ENCODE measurements at places on chromosomes 1 and 21.

DNA sequence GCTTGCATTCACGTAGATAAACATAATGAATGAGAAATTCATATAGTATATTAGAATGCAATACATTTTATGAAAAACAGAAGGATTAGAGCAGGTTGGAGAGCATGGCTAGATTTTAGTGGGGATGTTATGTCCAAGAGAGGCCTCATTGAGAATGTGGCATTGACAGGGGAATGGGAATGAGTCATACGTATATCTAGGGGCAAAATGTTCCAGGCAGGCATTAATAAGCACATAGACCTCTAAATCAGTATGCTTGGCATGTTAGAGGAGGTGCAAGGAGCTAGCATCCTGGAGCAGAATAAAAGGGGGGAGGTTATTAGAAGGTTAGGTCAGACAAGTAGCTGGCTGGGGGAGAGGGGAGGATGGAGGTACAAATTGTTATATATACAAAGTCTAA is 93.0 kb downstream of the USH2A start:
- no peak for DNase-seq

GRCh38 chr1:244672946-244673682 is 20.2 kb downstream of the DESI2 start:
- DNase-seq, result no peak

- no peak for DNase-seq
Observed at GRCh38 chr1:106173101-106173500, 883.4 kb upstream of the PRMT6 start.

DNA sequence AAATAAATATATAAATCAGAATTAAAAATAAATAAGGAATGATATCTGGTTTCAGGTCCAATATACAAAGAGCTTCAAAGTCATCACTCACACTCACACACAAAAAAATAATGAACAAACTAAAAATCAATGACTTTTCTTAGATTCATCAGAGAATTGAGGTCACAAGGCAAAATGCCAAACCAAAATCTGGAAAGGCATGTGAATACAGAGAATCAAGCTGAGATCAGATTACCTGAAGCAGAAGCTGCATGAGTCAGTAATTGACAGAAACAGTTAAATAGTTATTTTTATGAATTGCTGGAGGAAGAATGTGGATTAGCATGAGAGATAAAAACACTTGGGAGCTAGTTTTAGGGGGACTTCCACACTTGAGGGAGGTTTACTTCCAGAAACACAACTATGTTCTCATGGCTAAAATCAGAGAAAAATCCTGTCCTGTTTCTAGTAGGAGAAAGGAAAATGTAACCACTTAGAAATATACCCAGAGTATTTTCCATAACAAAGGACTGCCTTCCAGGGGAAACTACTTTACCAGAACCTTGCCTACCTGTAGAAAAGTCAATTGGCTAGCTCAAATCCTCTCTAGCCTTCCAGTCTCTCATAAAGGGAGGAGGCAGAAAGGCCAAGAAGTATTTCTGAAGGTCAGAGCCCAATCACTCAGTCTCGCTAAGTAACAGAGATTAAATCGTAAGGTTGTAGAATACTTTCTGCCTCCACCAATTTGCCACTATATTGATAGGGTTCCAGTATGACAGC is 536.6 kb upstream of the NR5A2 start:
- peak; percentile 23 for DNase-seq

- no peak for DNase-seq
Observed at GRCh38 chr21:38416791-38417190, 81.5 kb downstream of the ERG start.

DNA sequence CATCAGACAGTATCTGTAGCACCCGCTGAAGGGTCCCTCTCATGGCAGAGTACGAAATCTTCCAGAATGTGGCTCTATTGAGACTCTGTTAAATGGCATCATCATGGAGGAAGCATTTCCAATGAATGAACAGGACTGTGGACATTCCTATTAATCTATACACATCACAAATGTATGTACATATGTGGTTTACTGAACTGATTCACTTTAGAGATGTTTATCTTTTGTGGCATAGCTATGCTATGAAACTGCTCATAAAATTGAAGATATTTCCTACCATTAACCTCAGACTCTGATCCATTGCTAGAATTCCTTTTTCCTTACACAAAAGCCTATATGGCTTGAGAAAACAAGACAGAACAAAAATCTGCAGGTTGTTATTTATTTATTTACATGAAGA is 259.6 kb upstream of the RRP15 start:
- peak; percentile 21 for DNase-seq

- no peak for DNase-seq
Observed at GRCh38 chr1:25770541-25771220, 29.3 kb upstream of the SELENON start.

DNA sequence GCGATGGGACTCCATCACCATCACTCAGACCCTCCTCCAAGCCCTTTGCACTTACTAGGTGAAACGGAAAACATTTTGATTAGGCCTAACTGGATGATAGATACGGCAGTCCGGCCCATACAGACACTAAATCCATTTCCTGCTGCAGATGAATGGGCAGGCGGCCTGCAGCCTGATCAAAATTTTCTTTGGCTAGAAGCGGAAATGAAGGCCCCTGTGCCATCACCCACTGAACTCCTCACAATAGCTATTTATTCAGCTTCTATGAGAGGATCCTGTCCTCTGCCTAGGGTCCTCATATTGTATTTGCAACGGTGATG is 200.5 kb downstream of the OMA1 start:
- DNase-seq, result no peak

GRCh38 chr1:184867866-184868689 is 106.2 kb downstream of the NIBAN1 start:
- no peak for DNase-seq

DNA sequence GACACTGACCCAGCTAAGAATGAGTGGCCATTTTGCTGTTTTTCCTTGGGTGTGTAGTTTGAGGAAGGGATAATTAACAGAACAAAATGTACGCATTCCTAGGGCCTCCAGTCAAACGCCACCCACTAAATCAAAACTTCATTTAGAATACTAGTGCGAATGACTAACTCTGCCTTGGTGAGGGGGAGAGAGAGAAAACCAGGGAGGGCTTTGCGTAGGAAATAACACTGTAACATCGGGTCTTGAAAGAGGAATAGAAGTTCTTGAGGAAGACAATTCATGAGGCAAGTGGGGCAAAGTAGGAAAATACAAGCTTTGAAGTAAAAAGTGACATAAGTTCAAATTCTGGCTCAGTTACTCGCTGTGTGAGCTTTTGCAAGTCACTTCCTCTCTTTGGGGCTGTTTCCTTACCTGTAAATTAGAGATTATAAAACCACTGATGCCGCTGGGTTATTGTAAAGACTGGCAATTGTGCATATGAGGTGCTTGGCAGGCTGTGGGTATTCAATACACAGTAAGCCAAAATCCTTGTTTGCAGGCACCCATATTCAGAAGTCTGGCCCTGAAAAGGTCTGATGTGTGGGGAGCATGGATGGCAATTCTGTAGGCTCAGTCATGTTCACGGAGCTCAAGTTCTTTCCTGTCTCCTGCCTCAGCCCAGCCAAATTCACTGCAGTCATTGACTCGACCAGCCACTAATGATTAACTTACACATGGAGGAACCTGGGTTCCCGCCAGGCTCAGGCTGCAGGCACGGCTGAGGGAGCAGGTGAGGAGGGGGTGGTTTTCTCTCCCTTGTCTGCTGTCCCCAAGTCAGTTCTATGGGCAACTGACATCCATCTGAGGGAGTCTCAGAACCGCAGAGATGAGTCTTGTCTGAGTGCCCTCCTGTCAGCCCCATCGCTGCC is 140.3 kb upstream of the CSF3R start:
- no peak for DNase-seq

GRCh38 chr1:14937288-14937949 is 216.1 kb upstream of the TMEM51 start:
- no peak for DNase-seq

DNA sequence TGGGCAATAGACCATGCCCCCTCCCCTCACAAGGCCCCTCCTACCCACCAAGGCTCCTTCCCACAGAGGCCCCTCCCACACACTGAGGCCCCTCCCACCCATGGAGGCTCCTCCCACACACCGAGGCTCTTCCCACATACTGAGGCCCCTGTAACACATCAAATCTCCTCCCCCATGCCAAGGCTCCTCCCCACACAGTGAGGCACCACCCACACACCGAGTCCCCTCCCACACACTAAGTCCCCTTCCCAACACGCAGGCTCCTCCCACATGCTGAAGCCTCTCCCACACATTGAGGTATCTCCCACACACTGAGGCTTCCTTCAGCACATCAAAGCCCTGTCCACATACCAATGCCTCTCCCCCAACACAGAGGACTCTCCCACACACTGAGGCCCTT is 391.8 kb downstream of the CAMTA1 start:
- no peak for DNase-seq

- DNase-seq, result no peak
Observed at GRCh38 chr21:39593522-39593921, 19.2 kb upstream of the B3GALT5 start.

DNA sequence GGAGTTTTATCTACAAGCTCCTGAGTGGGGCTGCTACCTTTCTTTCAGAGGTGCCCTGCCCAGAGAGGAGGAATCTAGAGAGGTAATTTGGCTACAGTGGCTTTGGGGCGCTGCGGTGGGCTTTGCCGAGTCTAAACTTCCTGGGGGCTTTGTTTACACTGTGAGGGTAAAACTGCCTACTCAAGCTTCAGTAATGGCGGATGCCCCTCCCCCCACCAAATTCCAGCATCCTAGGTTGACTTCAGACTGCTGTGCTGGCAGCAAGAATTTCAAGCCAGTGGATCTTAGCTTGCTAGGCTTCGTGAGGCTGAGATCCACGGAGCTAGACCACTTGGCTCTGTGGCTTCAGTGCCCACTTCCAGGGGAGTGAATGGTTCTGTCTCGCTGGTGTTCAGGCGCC is 43.9 kb downstream of the SWT1 start:
- DNase-seq, result no peak

DNA sequence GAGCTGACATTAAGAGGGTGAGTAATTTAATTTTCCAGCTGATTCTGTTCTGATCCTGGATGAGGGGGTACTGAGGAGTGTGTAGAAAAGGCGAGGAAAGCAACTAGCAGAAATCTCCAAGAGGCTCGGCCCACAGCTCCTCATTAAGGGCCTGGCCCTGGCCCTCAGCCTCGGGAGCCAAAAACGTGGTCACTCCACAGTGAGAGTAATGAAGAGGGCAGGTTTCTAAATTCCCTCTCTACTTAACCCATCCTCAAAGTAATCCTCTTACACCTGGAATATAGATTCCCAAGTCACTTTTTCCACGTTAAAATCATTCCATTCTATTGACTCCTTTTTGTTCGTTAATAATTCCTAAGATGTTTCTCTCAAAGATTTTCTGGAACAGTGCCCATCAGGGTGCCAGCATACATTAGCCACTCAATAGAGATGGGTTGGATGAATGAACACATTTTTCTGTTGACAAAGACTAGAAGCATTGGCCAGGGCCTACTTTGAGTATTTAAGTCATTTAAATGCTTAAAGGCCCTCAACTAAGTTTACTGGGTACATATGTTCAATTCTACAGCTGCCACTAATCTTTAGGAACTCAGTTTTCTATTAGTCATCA is 1.1 kb upstream of the COL11A1 start:
- no peak for DNase-seq

DNA sequence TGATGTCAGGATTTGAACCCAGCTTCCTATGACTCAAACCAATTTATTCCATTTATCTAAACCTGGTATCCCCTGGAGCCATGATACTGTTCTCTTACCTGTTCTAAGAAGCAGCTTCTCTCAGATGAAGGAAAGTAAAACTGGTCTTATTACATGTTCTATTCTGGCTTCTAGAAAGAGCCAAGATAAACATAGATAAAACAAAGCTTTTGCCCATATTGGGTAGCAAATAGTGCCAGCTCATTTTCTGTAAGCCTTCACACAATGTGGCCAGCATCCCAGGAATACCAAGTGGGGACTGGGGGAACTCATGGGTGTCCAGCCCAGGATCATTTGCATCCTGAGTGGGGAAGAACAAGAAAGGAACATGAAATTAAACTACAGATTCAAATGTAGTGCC is 53.5 kb upstream of the EPHA8 start:
- DNase-seq, result no peak

- peak; percentile 86 for DNase-seq
Observed at GRCh38 chr1:60133000-60133673, 59.6 kb upstream of the C1orf87 start.

DNA sequence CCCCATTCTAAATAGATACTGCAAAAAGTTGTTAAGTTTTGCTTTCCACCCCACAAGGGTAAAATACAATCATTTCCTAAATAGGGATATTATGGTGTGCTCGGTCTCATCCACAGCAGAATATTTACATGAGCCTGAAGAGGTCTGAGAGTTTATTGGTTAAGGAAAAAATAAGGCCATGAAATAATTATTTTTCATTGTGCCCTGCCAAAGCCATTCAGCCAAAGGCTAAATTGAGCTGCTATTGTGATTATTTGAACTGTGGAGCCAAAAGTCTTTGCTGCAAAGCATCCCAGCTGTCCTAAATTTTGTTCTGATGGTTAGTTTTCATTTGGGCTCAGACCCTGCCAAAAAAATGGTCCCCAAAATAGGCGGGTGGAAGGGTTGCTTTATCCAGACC is 298.7 kb upstream of the ESRRG start:
- no peak for DNase-seq

- no peak for DNase-seq
Observed at GRCh38 chr1:19476450-19477190, 8.7 kb downstream of the CAPZB start.

DNA sequence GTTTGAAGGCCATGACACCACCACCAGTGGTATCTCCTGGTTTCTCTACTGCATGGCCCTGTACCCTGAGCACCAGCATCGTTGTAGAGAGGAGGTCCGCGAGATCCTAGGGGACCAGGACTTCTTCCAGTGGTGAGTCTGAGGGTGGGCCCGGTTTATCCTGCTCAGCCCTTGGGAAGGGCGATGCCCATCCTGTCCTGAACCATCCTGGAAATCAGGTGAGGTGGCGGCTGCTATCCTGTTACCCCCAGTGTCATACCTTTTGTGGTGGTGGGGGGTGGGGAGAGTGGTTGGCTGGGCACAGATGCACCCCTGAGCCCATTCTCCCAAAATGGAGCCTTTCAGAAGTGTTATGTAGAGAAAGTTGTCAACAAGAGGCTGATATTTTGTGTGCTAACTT is 16.3 kb downstream of the CYP4B1 start:
- no peak for DNase-seq

DNA sequence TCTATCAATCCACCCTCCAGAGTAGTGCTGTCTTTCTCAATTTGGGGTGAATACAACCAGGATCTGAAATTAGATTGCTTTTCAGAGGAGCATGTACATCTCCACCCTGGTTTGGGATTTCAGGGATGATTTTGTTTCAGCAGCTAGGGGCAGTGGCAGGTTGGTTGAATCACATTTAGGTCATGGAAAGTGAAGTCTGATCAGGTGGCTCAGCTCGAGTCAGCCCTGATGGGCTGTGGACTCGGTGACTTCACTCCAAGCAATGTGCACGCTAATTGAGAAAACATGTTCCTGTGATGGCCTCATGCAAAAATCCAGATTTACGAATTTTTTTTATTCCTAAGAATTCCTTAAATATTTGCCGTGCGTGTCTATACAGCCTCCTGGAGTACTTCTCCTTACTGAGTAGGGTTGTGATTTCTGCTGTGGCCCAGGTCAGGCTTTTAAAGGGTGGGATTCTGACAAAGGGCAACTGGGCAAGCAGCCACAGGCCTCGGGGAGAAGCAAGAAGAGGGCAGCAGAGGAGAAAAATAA is 7.5 kb downstream of the NGF start:
- peak; percentile 89 for DNase-seq
